ENCODE measurements at places on chromosomes 5 and 9.

- DNase-seq: no peak
Observed at GRCh38 chr9:113520109-113520642, 56.6 kb downstream of the RGS3 start.

- DNase-seq: no peak
Observed at GRCh38 chr5:143226361-143226760, 177.1 kb downstream of the NR3C1 start.

GRCh38 chr5:145743396-145744061, 91.6 kb downstream of the PRELID2 start:
- no peak for DNase-seq

DNA sequence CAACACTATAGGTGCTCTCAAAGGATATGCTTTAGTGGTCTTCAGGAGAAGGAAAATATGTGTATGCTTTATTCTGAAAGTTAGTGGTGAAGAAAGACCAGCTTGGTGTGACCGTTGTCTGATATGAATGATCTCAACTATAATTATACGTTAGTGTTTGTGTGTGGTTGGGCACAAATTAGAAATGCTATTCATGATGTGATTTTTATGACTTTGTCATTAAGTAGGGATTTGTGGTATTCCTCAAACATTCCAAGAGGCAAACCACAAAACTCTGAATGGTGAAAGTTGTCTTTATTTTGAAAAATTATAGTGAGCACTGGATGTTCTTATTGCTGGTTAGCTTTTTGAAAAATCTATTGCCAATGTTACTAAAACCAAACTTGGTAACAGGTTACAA, 6.2 kb upstream of the F2R start:
- DNase-seq: peak; percentile 83

- DNase-seq: no peak
Observed at GRCh38 chr5:113020461-113021273, 44.1 kb downstream of the DCP2 start.

GRCh38 chr9:116380496-116380995, 227.0 kb downstream of the PAPPA start:
- no peak for DNase-seq

DNA sequence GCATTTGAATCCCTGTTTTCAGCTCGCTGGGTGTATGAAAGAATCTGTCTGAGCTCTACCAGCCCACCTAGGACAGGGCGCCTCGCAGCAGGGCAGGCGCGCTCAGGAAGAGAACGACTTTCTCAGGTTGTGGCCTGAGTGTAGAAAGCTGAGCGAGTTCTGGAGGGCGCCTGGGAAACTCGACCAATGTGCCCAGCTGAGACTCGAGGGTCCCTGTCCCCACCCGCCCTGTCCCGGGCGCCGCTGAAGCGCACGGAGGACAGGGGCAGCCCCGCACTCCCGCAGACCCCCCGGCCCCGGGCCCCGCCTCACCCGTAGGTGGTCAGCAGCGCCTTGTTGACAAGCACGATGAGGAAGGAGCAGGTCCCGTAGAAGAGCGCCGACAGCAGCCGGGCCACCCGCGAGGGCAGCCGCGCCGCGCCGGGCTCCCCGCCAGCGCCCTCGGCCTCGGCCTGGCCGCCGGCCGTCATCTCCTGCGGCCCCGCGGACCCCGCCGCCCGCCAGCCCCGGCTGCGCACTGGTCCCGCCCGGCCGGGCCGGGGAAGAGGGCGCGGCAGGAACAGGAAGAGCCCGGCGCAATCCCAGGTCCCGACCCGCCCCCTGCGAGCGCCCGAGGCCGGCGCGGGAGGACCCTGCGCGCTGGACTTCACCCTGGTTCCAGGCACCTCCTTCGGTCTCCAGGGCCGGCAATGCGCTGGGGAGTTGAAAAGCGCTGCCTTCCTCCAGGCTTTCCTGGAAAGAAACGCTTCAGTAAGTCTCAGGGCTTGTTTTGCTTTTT, at the start of gene SLC35D2:
TSS of gene SLC35D2 (minus strand) at position 547 of the 778 bp plus-strand sequence. CDS start at position 470, 77 bp downstream.
- DNase-seq: no peak

DNA sequence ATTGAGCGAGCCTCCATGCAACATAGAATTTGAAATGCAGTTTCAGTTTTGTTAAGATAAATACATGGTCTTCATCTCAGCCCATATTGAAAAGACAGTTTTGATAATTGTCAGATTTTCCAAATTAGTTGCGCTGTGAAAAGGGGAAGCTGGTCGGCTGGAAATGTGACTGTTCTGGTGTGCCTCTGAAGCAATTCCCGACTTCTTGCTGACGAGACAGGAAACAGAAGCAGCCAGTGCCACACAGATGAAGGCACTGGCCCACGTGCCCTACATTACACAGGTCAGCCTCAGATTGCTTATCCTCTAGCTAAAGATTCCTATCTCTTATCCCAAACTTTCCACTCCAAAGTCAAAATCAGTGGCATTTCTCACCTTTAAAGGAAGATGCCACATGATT, 214.1 kb upstream of the TLE4 start:
- no peak for DNase-seq

- no peak for DNase-seq
Observed at GRCh38 chr9:126965541-126966428, 51.2 kb downstream of the RALGPS1 start.

DNA sequence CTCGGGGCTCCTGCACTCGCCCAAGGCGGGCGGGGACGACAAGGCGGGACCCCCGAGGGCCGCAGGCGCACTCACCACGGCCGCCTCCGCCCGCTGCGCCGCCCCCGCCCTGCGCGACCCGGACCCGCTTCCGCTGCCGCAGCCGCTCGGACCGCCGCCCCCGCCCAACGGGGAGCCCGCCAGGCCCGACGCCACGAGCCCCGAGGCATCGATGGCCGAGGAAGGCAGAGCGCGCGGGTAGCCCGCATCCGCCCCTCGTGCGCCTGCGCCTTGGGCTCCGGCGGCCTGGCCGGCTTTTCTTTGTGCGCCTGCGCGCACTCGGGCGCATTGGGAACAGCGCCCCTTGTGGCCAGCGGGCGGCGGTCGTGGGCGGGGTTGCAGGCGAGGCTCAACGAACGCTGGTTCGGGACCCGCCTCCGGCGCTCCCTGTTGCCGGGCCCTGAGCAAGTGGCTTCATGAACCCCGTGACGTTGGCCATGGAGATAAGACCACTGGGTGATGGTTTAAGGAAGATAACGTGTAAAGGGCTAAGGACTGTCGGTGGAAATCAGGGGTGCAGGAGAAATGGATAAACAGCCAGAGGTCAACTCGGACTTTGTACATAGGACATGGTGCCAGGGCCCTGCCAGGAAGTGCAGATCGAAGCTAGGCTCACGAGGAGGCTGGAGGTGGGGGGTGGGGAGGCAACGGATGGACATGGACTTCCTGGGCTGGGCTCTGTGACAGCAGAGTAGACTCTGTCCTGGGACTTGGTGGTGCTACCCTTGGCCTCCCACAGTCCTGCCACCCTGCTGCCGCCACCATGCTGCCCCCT, at the start of the genes C8G and FBXW5:
TSS of gene C8G (plus strand) at position 725 of the 814 bp plus-strand sequence. CDS start at position 803, 78 bp downstream.
TSS of gene FBXW5 (minus strand) at position 220 of the 814 bp plus-strand sequence. CDS start 655 bp downstream, outside the sequence.
- DNase-seq: peak; percentile 18

GRCh38 chr5:74765201-74765600, 1.7 kb downstream of the GFM2 start:
- no peak for DNase-seq

GRCh38 chr9:96020792-96021550, 145.5 kb downstream of the ERCC6L2 start:
- DNase-seq: no peak

DNA sequence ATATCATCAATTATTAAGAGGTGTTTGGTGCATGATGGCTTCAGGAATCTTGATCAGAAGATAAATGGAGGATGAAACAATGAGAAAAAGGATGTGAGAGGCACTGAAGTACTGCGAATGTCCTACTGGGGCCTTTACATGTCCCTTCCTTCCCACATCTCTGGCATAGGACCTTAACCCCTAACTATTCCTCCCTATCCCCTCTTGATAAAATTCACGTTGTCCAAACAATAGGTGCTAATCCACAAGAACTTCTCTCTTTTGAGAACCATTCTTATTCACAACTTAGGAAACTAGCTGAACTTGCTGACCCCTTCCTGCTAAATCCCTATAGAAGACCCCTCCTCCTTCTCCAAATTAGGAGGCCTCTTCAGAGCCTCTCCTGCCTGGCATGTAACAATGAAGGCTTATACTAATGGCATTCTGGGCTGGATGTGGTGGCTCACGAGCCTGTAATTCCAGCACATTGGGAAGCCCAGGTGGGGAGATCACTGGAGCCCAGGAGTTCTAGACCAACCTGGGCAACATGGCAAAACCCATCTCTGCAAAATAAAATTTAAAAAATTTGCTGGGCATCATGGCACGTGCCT, 276.5 kb upstream of the SMARCA2 start:
- DNase-seq: no peak

- DNase-seq: no peak
Observed at GRCh38 chr5:67073045-67073680, 123.4 kb downstream of the CD180 start.

GRCh38 chr5:170151097-170151831, 45.6 kb downstream of the FOXI1 start:
- DNase-seq: no peak

DNA sequence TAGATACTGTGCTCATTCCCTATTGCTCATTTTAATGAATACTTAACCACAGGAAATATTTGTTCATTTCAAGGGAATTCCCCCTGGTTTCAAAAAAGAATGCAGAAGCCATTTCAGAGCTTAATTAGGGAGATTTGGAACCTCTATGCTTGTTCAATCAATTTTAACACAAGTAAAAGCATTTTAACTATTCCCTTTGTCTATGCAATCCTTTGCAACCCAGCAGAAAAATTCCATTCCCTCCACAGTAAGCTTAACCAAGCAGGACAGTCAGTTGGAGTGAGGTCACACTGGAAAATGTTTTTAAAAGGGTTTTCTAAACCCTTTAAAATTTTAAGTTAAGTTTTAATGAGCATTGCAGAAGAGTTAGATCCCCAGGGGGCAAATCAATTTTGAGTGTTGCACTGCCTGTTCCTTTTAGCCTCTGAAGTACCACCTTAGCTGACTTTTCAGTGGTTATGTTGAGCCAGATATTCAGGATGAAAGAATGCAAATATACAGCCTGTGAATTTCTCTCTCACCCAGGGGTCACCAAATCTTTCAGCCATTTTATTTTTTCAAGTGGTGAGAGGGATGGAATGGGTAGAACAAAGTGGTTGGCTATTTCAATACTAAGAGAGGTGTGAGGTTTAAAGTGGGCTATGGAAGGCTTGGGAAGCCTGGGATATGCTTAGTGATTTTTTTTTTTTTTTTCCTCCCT, 356.2 kb upstream of the NUDT12 start:
- peak; percentile 70 for DNase-seq

DNA sequence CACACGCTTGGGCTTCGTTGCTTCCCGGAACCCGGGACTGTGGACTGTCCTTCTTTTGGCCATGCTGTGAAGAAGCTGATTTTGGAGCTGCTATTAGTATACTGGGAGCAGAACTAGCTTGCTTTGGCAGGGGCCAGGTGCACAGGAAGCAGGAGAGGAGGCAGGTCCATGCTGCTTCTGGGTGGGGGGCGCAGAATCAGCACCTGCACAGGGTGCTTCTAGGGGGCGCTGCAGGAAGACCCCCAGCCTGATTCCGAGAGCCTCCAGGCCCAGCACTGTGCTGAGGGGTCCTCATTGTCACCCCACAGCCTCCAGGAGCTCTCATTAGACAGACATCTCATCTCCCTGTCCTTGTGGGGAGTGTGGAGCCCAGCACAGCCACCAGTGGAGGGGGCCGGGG, 252.6 kb upstream of the IRX4 start:
- no peak for DNase-seq

GRCh38 chr5:58458743-58459145, 1.1 kb downstream of the PLK2 start:
- DNase-seq: no peak

DNA sequence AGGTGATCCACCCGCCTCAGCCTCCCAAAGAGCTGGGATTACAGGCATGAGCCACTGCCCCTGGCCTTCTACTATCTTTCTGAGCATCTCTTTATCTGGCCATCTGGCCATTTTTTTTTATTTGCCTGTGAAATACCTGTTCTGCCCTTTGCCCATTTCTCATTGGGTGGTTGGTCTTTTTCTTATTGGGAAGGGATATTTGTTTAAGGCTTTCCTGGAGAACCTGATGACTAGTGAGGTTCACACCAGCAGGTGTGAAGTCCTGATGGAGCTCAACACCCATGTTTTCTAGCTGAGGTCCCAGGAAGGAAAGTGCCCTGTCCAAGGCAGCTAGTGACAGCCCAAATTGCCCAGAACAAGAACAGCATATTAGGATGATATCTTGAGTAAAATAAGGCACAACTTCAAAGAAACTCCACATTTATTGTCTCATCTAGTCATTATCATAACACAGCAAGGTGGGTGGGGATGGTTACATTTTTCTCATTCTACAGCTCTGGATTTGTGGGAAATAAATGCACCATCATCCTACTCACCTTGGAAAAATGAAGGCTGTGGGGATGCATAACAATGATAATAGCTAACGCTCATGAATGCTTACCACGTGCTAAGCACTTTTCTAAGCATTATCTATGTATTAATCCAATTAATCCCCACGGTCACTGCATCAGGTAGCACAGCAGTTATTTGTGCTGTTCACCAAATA, 20.3 kb downstream of the SLC36A3 start:
- no peak for DNase-seq

GRCh38 chr5:77935506-77936364, 159.6 kb upstream of the TBCA start:
- DNase-seq: peak; percentile 92

- no peak for DNase-seq
Observed at GRCh38 chr9:81878530-81878929, 49.7 kb upstream of the SPATA31D4 start.

GRCh38 chr5:166050531-166050930, 2240.9 kb upstream of the WWC1 start:
- no peak for DNase-seq

DNA sequence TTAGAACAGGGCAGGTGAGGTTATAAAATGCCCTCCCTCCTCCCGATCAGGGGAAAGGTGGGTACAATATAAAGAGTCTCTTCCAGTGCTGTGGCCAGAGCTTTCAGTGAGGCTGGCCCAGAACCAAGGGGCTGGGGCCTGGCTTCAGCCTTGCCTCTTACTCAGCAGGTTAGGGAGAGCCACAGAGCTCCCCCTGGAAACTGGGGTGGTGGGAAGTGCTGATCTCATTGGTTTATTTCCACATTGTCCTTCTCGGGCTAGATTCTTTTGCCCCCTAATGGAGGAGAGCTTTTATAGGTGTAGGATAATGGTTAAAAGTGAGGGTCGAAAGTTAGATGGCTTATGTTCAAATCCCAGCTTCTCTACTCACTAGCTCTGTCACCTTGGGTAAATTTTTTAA, 186.7 kb upstream of the TBC1D2 start:
- no peak for DNase-seq

All from SK-N-MC (cell line).